CD4-positive, alpha-beta memory T cell (primary cell): ENCODE measurements at places on chromosomes 3 and 15. TPM values are rescaled to one million over a fixed set of nuclear protein-coding genes. Genes with fewer than 3 reads are reported as not detected.
A peak's percentile ranks its signal among the peaks of the same experiment; 100 is the strongest.

- DNase-seq = no peak
Measured at GRCh38 chr3:32571192-32571485, 481 bp upstream of the DYNC1LI1 start.

GRCh38 chr15:67832897-67833709 is 6.7 kb downstream of the RNU6-1 start:
- DNase-seq = no peak

DNA sequence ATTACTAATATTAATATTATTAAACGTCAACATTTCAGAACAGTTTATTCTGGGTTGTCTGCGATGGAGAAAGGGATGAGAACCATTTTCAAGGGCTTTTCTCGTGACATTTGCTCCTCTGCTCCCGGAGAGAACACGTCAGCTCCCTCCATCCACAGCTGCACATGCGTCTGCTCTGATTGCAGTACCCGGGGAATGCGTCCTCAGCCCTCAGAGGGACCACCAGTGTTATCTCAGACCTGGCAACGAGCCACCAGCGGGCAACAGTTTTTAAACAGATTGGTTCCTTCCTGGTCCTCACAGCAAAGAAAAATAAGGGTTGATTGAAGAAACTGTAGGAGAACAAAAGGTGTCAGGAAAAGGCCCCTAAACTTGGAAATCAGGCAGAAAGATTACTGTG is 202.2 kb upstream of the ADAMTS9 start:
- DNase-seq = no peak

DNA sequence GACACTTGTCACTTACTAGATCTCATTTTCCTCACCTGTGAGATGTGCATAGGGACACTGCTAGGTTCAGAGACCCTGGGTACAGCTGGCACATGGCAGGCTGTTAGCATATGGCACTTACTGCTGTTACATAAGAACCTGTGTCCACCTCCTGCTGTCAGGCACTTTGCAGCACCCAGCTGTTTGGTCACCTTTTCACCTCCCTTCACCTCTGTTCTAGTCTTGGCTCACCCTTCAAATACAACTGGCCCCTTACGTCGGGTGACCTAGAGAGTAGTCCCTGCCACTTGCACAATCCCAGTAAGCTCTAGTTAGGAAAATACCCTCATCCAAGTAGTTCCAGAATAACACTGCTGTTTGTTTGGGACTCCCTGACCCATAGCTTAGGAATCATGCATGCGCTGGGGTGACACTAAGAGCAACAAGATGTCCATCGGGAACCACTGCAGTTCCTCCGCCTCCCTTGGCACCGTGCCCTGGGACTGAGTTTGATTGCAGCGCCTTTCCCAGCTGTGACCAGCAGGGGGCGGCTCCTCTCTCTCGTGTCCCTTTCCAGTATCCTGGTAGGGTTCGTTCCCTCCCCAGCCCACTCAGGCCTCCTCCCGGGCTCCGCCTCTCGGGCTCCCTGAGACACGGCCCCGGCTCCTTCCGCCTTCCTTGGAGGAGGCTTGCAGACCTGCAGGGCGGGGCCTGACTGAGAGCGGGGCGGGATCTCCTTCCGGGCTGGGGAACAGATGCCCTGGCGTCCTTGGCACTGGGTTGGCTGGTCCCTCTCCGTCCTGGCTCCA is 78.6 kb downstream of the ABHD5 start:
- peak; percentile 69 for DNase-seq

GRCh38 chr3:170418422-170419398 is at the start of gene CLDN11:
TSS of gene CLDN11 (plus strand) at chr3:170418868. CDS start at chr3:170419067, 199 bp downstream.
- DNase-seq = no peak

DNA sequence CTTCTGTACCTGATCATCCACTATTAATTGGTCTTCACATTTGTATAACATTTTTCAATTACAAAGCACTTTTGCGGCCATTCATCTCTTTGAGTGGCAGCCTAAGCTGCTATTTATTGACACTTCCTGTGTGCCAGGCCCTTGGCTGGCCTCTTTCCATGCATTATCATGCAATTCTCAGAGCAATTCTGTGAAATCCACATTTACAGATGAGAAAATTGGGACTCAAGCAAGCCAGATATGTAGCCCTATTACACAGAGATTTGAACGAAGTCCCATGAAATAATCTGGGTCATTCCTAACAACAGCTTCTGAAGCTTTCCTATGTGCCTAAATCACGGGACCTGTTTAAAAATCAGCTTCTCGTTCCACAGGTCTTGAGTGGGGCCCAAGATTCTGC is 17.4 kb downstream of the SLC6A1 start:
- DNase-seq = no peak

DNA sequence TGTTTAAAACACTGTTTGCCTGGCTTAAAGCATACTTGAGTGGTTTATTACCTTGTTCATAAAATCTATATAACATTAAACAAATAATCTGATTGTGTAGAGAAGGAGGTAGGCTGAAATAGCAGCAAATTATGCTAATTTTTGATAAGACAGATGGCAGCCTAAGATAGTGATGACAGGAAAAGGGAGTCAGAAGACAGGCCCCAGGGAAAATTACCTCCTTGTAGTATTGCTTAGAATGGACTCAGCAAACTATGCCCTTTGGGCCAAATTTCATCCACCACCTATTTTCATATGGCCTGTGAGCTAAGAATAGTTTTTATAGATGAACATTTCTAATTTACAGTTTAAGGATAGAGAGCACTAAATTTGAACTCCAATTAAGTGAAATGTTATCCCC is 37.8 kb downstream of the CHD2 start:
- no peak for DNase-seq

DNA sequence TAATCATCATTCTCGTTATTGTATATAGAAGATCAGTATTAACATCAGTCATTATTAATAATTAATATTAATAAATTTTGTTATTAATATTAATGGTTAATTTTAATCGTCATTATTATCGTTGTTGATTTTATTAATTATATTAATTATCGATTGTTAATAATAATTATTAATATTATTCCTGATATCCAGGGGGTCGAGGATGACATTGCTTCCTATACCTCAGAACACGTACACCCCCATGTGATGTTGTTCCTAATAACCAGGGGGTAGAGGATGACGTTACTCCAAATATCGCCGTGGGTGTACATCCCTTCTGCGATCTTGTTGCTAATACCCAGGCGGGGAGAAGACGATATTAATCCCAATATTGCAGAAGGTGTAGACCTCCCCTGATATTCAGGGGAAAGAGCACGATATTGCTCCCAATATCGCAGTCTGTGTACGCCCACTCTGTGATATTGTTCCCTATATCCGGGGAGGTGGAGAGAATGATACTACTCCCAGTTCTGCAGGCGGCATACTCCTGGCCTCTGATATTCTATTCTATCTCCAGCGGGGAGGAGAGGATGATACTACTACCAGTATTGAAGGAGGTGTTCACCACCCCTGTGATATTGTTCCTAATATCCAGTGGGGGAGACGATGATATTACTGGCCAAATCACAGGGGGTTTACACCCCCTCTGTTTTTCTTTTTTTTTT is 22.3 kb upstream of the BMF start:
- DNase-seq = no peak

DNA sequence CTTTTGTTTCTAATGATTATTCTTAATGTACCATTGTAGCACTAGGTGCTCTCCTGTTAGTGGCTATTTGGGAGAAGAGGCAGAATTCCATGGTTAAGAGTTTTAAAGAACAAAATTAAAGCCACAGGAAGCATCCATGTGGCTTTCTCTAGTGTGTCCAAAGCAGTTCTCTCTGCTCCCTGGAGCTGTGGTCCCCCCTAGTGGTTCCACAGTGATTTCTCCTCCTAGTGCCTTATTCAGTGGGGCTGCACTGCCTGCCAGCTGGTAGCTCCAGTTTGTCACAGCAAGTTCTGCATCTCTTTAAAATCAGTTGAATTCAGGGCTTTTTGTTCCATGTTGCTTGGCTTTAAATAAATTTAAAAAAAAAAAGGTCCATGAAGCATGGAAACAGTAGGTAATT is 39.6 kb upstream of the FAM98B start:
- DNase-seq = no peak

- no peak for DNase-seq
Measured at GRCh38 chr3:31403197-31403596, 129.5 kb upstream of the STT3B start.

GRCh38 chr3:149777414-149778214 is 14.7 kb downstream of the ANKUB1 start:
- no peak for DNase-seq

- DNase-seq = no peak
Measured at GRCh38 chr3:113910966-113911365, 36.8 kb upstream of the ZDHHC23 start.

DNA sequence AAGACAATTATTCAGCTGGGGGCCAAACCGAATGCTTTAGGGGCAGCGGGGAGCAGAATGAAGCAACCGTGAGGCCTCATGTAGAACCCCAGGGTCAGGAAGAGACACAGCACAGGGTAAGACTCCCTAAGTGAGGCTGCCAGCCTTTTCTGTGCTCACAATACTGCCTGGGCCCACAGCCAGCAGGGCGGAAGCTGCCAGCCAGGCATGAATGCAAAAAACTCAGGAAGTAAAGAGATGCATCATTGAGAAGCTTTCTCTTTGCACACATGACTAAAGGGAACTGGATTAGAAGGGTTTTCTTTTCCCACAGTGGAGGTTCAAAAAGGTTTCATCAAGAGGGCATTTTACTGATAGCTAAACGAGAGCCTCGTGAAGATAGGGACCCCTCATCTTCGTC is 33.3 kb downstream of the CA12 start:
- DNase-seq = no peak

GRCh38 chr3:164883171-164883570 is 195.1 kb downstream of the SI start:
- no peak for DNase-seq

GRCh38 chr15:25770618-25771337 is 92.3 kb downstream of the ATP10A start:
- no peak for DNase-seq

GRCh38 chr3:67516496-67516895 is 137.9 kb downstream of the SUCLG2 start:
- DNase-seq = no peak

DNA sequence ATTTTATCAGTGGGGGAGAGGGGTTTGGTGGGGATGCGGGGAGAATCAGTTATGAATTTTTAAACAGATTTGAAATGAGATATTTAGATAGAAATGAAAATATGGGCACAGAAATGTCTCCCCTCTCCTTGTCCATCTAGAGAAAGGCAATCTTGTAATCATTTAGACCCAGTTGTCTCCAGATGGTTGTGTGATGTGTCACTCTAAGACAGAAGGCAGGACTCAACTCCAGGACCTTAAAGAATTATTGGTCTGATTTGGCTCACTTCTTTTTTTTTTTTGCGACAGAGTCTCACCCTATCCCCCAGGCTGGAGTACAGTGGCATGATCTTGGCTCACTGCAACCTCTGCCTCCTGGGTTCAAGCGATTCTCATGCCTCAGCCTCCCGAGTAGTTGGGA is 77.2 kb downstream of the EOMES start:
- DNase-seq = no peak

The NDN gene
- not detected for total RNA-seq

The REC114 gene
- not detected for total RNA-seq

The FGF12 gene
- not detected for total RNA-seq

The PTX3 gene
- 0.22 TPM for total RNA-seq

The CTXN2 gene
- not detected for total RNA-seq

The COPG1 gene
- 147 TPM for total RNA-seq
